ENCODE measurements at places on chromosomes 13 and 19.

DNA sequence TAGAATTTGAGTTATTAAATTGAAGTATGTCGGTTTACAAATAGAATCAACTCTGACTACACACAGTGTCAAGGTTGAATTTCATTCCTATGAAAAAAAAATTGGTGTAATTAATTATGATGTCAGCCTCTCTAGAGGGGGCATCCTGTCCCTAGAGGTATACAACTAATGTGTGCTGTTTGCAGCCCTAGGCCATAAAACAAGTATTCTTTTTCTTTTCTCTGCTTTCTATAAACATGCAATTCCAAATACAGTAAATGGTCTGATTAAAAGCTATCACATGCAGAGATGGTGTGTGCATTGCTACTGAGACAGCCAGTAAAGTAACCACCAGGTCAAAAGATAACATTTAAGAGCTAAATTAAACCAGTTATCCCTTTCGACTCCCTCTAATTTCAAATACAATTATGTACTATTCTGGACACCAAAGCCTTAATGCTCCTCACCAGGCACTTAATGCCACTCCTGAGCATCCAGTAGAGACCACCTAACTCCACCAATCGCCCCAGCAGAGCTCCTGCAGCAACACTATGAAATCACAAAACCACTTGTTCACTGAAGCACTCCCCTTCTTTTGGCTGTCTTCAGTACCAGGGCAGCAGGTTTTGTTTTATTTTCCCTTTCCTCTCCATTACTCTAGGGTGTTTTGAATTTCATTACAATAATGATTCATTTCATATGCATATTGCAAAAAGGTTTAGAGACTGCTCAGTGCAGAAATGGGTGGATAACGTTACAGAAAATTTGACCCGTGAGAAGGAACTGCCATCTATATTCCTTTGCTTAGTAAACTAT lies 426.9 kb downstream of the PCDH9 start:
- DNase-seq, result no peak

GRCh38 chr13:94312511-94313216 lies 166.8 kb downstream of the DCT start:
- DNase-seq, result no peak

- no peak for DNase-seq
Observed at GRCh38 chr13:108743522-108743921, 114.1 kb downstream of the MYO16 start.

GRCh38 chr19:36152352-36153091 lies at the start of gene COX7A1:
Gene COX7A1, minus strand, starts transcription at chr19:36152447. Its CDS starts 40 bp downstream, at chr19:36152407.
- DNase-seq, result no peak

DNA sequence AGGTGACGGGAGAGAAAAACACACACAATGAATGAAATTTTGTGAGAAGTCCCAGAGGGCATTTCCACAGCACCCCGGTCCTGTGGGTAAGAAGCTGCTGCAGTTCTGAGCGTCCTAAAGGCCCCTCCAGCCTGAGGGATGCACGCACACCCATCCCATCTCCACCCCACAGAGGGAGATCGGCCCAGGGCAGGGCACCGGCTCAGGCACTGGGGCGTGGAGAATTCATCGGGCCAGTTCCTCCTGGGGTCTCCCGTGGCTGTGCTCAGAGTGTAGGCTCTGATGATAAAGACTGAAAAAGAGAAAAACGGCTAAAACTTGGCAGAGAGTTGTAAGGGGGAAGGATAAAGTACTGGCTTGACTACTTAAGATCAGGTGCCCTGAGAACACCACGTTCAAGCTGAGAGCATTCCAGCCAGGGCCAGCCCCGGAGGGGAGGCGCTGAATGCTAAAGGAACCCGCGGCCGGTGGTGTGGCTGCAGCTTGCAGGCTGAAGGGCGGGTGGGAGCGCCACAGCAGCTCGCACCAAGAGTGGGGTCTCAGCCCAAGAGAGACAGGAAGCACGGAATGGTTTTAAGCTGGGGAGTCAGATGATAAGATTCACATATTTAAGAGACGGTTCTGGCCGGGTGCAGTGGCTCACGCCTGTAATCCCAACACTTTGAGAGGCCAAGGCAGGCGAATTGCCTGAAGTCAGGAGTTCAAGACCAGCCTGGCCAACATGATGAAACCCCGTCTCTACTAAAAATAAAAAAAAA lies 121.9 kb upstream of the SPACA7 start:
- DNase-seq, result no peak

GRCh38 chr19:48928164-48929025 lies 5.1 kb upstream of the DHDH start:
- DNase-seq, result no peak

- no peak for DNase-seq
Observed at GRCh38 chr13:70723732-70724131, 615.5 kb upstream of the KLHL1 start.

DNA sequence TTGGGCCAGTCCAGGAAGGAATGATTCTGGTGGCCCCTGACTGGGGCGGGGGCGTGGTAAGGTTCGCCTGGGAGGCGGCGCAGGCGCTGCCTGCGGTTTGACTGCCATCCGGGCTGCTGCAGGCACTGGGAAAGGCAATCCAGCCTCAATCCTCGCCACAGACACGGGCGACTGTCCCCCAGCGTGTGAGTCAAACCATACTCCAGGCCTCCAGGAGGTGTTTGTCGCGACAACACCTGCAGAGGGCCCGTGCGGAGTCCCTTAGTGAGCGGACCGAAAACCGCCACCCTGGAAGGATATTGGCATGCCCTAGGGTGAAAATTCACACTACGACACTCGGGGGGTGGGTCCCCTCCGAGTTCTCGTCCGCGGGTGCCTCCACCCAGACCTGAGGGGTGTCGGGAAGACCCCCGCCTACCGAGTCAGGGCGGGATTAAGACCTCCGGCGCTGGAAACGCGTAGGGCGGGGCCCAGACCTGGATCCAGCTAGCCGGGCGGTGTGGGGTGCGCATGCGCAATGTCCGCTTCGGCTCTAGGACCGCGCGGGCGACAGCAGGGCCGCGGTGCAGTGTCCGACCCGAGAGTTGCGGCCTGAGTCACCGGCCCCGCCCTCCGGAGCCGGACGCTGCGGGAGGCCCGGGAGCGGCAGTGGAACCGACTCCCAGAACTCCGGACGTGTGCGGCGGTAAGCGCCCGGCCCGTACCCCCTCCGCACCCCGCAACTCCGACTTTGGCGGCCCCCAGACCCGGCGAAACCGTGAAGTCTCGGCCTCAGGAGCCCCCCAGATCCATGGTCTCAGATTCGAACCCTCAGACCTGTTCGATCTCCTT lies at the start of gene CAPNS1:
Gene CAPNS1, plus strand, starts transcription at position 594 of the 831 bp plus-strand sequence. CDS start 946 bp downstream, outside the sequence.
- DNase-seq, result peak; percentile 95

- DNase-seq, result peak; percentile 55
Observed at GRCh38 chr13:75326173-75327134, 155.5 kb downstream of the TBC1D4 start.

DNA sequence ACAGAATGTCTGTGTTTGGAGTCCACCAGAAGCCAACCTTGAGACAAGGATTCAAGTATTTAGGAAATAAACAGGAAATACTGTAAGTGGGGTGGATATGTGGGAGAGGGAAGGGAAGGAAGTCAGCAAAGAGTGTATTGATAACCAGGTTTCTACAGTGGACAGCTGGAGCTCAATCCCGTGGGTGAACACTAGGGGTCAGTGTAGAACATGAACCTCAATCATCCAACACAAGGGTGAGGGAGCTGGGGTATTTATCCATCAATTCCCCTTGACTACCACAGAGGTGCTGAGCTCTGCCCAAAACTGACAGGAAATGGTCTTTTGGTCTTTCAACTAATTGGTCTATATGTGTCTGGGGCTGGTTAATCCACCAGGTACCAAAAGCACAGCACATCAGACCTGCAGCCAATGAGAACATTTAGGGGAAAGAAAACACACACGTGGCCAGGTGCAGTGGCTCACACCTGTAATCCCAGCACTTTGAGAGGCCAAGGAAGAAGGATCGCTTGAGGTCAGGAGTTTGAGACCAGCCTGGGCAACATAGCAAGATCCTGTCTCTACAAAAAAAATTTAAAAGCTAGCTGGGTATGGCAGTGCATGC lies 5.6 kb upstream of the SYDE1 start:
- peak; percentile 52 for DNase-seq

DNA sequence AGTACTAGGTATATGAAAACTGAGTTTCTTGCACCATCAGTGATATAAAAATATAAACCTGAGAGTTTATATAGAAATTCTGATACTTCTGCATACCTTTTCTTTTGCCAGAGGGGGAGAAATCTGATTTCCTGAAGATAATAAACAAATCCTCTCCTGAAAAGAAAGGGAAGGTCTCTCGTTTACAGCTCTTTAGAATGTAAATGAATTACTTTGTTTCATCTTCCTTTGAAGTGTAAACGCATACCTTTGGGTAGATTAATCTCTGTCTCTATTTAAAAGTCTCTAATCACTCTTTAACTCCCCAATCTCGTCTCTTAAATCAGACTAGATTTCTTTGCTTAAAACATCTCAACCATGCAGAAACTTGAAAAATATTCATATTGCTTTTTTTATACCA lies 1092.9 kb downstream of the SLITRK5 start:
- no peak for DNase-seq

- DNase-seq, result no peak
Observed at GRCh38 chr13:98397221-98397620, 179.7 kb downstream of the STK24 start.

DNA sequence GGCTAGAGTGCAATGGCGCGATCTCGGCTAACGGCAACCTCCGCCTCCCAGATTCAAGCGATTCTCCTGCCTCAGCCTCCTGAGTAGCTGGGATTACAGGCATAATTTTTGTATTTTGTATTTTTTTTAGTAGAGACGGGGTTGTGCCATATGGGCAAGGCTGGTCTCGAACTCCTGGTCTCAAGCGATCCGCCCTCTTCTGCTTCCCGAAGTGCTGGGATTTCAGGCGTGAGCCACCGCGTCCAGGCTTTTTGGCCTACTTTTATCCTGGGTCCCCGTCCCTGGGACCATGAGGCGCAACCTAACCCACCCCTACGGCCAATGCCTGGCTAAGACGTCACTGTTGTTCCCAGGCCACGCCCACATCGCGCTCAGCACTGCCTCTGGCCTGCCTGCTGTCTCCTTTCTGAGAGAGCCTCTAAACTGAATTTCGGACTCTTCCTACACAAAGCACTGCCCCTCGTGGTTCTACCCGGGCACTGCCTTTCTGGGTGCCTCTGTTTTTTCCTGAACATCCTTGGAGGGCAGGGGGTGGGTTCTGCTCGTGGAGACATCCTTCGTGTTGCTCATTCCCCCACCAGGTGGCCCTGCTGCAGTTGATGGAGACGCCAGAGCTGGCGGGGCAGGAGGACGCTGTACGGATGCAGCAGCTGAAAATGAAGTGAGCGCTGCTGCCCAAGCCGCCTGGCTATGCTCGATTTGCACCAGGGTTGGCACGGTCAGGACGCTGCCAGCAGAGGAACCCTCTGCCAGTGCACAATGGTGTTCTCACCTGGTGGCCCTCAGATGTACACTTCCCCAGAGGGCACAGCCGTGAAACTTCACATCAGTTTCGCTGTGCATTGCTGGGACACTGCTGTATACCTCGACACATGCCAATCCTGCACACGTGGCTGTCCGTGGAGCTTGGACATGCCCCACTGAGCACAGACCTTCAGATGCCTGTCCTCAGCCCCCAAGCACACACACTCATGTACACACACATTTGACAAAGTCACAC lies 2.0 kb downstream of the REX1BD start:
- no peak for DNase-seq

GRCh38 chr19:15265850-15266248 lies 33.6 kb upstream of the EPHX3 start:
- no peak for DNase-seq

GRCh38 chr13:98399756-98400155 lies 177.2 kb downstream of the STK24 start:
- DNase-seq, result no peak

DNA sequence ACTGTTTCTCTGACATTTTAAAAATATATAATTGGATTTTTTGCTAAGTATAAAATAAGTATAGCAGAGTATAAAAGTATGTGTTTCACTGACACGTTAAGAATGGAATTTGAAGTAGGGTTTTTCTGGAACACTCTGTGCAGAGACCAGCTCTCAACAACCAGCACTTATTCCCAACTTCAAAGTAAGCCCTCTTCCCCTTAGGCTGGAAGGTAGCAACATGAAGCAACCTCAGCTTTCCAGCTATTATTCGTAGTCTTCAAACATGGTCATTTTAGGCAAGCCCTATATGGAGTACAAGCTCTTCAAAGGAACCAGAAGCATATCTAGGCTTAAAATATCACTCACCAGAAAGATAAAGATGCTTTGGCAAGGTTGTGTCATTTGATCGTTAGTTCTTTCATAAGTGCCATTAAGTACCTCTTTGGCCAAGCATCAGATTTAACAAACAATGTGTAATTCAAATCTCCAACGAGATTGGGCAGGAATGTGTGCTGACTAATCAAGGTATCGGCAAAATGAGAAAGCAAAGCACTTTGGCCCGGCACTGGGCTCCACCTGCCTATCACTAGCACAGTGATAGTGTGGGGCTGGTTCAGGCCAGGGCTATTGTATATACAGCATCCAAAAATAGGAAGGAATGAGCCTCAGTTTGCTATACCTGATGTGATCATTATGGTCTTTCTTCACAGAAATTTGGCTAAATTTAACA lies 95.9 kb upstream of the FREM2 start:
- no peak for DNase-seq

DNA sequence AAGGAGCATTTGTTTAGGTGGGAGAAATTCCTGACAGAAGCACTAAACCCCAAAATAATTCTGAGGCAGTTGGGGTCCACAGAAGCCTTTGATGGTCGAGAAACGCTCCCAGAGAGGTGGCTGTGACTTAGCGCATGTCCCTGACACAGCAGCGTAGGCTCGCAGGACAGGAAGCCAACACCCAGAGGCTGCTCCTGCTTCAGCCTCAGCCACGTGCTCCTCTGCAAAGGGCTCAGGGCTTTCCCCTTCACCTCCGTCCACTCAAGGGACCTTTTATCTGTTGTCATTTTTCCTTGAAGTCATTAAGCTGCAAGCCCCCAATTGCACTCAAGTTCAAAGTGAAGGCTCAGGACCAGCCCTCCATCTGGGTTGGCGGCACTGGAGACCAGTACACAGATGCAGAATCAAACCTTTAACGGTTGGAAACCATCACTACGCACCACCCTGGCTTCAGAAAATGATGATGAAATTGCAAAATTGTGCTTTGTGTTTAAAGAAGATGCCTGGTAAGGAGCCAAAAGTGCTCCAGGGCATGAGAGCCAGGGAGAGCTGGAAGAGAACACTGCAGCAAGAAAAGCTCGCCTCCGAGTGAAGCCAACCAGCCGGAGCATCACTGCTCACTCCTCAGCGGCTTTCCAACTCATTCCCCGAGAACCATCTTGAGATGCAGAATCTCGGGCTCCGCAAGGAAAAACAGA lies 219.6 kb downstream of the RAP2A start:
- DNase-seq, result no peak

GRCh38 chr19:11281356-11282049 lies 14.5 kb upstream of the TSPAN16 start:
- no peak for DNase-seq

DNA sequence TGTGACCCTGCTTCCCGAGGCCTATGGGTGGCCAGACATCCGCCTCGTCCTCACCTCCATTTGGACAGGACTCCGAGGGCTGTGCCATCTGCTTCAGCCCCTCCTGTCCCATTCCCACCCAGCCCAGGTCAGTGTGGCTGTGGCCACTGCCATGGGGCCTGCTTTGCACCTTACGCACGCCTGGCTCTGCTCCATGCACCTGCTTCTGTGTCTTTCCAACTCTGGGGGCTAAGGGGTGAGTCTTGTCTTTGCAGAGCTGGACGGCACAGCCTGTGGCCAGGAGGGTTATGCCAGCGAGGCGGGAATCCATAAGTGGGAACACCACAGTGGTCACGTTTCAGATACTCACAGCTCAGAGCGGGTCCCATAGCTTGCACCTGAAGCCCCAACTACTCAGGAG lies 5.2 kb upstream of the ZNF554 start:
- no peak for DNase-seq
